ENCODE measurements at places on chromosomes 12 and 14.

- no peak for DNase-seq
Measured at GRCh38 chr12:76010732-76011458, 20.7 kb downstream of the PHLDA1 start.

DNA sequence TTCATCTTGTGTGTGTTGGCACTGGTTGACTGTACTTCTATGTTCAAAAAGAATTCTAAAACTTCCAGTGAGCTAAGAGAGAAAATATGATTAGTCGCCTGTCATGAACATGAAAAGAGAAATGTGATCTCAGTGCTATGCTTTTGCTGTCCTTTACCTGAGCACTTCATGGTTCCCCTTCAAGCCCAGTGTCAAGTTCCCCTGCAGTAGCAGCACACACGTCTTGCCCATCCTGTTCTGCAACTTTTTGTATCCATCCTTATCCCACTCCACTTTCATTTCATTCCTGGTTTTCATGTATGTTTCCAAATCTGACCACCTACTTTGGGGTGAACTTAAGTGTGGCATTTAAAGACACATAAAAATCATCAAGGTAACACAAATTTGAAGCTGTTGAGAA, 848.0 kb upstream of the USP15 start:
- DNase-seq = no peak

GRCh38 chr12:34396006-34396860, 373.9 kb downstream of the ALG10 start:
- no peak for DNase-seq

DNA sequence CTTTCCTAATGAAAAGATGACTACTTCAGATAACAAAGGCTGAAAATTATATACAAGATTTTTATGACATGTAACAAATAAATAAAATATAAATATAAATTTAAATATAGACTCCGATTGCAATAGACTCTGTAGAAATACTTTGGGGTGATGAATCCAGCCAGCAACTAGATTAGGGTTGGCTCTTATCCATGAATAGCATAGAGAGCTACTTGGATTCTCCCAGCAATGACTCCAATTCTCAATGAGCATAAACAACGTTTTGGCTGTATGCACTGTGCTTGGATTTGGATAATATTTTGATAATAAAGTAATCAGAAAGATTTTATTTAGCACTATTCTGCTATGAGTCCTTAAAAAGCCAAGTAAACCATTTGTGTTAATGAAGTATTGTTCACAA, 58.0 kb upstream of the LRFN5 start:
- DNase-seq = no peak

GRCh38 chr14:77175843-77176242, 5.8 kb upstream of the TMEM63C start:
- DNase-seq = no peak

DNA sequence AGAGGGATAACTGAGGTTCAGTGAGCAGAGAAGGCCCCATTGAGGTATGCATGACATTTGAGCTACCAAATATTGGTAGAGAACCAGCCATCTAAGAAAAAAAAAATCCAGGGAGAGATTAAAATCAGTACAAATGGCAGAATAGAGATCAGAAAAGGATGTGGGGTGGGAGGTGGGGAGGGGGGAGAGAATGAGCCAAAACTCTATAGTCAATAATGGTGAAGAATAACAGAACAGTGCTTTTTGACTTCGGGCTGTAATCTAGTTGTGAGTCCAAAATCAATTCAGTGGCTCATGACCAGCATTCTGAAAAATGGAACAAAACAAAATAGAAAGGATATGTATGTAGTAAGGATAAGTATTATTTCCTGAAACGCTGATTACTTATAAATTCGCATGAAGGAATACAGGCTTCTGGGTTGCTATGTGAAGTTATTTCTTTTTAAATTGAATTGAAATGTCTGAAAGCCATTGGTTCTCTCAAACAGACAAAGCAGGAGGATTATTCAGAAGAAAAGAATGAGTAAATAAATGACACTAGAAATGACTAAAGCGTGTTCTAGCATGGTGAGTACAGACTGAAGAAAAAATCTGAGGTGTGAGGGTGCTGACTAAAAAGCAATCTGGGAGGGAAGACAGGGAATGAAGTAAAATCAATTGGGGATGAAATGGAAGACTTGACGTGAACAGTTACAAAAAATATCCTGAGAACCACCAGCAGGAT, 72.4 kb downstream of the ATP2B1 start:
- DNase-seq = no peak

DNA sequence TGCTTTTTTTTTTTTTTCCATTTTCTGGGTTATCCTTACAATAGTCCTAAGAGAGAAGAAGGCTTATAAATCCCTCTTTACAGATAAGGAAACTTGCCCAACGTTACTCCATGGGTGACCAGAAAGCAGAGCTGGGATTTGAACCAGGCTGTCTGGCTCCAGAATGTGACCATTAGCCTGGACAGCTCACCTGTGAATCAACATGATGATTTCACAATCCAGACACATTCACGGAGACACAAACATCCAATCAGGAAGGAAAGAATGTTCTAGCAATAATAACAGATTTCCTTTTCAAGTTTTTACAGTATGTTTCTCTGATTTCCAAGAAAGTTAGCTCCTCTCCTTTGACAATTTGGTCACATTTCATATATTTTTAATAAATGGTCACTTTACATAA, 118.3 kb downstream of the GALC start:
- DNase-seq = no peak

DNA sequence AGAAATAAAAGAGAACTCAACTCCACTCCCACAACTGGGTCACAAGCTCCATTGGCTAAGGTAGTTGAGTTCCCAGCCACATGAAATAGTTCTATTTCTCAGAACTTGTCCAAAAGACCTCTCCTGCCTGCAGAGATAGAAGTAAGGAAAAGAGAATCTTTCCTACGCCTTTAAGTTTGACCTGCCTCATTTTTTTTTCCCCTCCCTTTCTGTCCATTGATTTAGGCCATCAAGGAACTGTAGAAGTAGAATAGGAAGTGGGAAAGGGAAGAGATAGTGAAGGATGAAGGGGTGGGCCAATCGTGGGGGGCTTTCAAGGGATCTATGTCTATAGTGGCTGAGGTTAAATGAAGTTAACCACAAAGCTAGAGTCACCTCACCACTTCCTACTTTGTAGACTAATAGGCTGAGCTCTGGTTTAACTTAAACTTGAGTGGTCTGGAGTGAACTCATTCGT, 13.9 kb upstream of the NUDT4 start:
- no peak for DNase-seq

DNA sequence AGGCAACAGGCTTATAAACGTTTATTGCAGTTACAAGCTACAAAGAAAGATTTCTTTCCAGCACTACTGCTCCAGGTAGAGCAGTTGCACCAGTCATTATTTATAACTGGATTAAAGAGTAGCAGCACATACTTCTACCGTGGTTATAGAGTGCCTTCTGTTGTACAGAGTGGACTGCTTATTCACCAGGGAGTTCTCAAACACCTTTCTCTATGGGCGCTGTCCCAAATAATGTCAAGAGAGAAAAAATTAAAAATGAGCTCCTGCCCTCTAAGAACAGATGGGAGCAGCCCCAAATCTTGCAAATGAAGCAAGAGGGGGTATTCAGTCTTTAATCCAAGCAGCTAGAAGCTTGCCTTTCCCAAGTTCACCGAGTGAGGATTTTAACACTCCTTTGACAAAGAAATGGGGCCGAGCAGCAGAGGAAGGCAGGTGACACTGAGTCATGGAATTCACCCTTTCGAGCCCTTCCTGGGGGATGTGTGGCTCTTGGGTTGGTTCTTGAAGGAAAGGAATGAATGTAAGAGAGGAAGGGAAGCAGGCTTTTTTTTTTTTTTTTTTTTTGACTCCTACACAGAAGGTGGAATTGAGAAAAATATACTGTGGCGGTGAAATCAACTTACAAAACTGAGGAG, 181.2 kb downstream of the PRKCH start:
- DNase-seq = peak; percentile 51

GRCh38 chr12:68733661-68734071, 12.3 kb upstream of the SLC35E3 start:
- DNase-seq = no peak

DNA sequence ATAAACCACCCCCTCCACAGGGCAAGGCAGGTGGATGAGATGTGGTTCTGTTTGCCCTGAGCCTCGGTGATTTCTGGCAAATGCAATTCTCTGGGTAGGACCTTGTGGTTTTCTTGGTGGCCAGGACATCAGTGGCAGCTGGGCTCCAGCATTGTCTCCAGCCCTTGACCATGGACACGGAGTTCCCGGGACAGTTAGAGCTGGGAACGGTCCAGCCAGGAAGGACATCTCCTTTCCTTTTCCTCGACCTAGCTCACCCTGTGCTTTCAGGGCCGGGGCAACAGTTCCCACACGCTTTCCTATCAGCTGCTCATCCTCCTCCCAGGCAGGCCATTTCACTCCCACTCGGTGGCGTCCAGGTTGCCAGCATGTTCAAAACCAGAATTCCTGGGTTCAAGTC, 9.2 kb downstream of the SERPINA4 start:
- DNase-seq = no peak

DNA sequence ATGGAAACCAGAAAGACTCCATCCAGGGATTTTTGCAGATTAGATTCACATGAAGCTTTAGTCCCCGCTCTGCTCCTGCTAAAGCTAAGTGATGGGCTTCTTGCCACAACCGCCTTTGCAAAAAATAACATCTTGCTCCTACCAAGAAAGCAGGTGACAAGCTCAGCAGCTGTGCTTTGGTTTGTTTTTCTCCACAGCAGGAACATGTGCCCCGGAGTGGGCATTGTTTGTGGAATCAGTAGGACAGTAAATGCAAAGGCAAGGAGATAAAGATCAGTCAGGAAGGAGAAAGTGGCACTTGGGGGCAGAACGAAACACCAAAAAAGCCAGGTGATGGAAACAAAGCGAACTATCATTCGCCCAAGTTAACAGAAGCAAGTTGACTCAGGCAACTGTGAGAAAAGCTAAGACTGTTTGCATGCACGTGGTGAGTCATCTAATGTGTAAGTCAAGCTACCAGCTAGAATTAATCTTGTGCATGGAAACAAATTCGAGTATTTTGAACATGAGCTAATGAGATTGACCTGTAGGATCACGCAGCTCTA, 165.5 kb upstream of the PLXNC1 start:
- peak; percentile 19 for DNase-seq

DNA sequence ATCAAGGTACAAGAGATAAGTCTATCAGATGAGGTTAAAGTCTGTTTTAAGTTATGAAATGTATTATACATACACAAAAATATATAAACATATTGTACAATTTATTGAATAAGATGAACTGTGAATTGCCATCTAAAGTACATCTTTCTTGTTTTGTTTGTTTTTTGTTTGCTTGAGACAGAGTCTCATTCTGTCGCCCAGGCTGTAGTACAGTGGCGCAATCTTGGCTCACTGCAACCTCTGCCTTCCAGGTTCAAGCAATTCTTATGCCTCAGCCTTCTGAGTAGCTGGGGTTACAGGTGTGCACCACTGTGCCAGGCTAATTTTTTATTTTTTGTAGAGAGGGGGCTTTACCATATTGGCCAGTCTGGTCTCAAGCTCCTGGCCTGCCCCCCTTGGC, 10.0 kb upstream of the PPP4R3A start:
- no peak for DNase-seq

DNA sequence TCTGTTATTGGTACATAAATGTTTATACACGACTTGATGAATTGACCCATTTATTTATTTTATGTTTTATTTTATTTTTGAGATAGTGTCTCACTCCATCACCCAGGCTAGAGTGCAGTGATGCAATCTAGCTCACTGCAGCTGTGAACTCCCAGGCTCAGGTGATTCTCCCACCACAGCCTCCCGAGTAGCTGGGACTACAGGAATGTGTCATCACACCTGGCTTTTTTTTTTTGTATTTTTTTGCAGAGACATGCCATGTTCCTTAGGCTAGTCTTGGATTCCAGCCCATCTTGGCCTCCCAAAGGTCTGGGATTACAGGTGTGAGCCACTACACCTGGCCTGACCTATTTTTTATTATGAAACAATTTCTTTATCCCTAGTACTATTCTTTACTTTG, 355.0 kb upstream of the PRICKLE1 start:
- DNase-seq = no peak

DNA sequence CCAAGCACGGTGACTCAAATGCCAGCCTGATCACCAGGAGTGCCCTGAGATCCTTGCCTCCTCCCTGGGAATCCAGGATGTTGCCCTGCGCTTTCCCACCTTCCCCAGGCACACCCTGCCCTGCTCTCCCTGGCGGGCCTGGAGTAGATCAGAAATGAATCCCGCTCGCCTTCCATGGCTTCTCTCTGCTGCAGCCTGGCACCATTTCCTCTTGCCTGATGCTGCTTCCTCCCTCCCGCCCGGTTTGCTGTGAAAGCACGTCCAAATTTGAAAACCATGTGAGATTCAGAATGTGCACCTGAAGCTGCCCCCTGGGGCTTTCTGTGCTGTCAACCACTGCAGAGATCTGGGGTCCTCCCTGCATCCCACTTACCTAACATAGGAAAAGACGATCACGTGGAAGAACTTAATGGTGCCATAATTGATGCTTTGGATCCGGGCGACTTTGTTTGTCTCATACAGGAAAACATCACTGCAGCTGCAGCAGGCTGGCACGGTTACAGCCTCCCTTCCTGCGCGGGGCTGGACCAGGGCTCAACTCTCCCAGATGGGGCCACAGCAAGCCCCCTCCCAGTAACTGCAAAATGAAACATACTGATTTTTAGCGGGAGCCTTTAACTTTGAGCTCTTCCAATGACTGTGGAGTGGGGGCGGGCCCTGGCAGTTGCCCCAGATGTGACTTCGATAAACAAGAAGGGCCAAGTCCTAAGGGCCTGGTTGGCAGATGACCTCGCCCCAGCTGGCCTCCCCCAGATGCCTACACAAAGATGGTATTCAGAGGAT, 24.9 kb upstream of the C12orf76 start:
- DNase-seq = peak; percentile 40

DNA sequence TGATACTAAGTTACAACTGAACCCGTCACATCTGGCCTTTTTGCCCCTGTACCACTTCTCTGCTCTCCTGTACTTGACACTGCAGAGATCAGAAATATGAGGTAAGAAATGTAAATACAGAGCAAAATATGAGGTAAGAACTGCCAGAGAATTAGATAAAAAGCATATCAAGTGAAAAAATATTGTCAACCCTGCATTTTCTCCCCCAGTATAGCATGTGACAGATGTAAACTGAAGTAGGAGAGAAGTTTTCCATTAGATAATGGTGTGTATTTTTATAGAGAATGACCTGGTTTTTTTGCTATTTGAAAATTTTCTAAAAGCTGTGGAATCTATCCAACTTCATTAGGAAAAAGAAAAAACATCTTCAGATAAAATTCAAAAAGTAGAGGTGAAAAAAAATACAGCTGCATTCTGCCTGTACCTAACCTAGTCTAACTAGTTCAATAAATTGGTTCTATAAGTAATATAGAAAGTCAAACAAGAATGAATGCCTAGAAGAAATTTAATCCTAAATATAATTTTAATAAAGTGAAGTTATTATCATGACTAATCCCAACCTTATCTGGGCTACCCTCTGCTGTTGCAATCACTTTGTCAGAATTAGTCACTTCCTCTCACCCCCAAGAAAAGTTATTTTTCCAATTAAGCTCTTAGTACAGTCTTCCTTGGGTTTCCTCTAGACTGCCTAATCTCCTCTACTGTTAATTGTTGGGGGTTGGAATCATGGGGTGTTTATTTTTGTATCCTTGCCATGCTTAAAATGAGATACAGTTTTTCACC, 210.0 kb downstream of the RASSF9 start:
- DNase-seq = no peak
